Astrocyte (in vitro differentiated cells and primary cell): ENCODE measurements at places on chromosomes 12 and 14.

- no peak for DNase-seq
These were observed 449.4 kb upstream of the OR4E1 start for GRCh38 chr14:22122829-22123560.

GRCh38 chr12:39966721-39967120 lies 139.2 kb downstream of the SLC2A13 start:
- no peak for DNase-seq

DNA sequence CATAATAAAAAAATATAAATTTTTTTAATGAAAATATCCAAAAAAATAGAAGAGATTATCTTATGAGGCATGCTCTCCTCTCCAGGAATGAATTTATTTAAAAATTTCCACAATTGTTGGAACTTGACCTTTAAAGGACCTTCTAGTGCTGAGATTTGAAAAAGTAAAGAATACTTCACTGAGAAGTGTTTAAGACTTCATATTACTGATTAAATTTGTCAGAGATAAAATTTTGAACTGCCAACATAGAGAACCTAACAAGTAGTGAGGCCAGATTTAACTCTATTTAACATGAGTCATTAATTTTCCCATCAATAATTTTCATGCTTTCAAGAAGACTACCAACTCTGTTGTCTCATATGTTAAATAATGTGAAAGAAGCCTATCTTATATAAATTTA lies 14.5 kb downstream of the CAPRIN2 start:
- no peak for DNase-seq

GRCh38 chr14:23186913-23187654 lies 3.6 kb upstream of the SLC7A8 start:
- DNase-seq = peak; percentile 43

DNA sequence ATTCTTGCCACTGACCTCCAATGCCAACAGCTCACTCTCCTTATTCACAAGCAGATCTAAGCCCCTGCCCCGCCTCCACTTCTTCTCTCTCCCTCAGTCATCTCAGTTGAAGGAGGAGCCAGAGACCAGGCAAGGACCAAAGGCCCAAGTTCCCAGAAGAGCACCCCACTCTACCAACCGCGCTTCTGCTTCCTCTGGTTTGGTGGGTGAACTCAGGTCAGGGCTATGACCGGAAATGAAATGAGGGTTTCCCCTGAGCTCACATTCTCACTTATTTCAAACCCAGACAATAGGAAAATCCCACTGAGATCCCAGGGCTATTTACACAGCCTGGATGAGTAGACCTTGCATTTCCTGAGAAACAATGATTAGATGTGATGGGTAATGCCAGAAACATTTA lies 9.9 kb downstream of the DPF3 start:
- peak; percentile 32 for DNase-seq

DNA sequence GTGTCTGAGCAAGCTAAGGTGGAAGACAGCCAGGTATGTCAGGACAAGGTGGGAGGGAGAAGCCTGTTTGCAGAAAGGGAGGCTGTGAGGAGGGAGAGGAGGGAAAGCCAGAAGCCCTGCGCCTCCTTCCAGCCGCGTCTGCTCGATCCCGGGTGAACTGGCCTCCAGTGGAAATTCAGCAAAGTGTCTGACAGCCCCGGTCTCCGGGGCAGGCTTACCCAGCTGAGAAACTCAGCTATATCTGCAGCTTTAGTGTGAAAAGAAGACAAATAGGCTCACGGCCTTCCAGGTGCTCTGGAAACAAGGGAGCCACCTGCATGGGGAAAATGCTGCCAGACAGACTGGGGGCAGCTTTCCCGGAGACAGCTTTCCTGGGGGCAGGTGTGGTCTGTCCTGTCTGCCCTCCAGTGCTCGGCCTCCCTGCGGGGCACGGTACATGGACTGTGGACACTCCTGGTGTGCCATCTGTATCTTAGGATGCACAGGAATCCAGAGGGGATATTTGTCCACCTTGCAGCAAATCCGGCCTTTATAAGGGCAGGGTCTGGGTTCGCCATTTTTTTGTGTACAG lies 6.3 kb downstream of the RFLNA start:
- DNase-seq = no peak

GRCh38 chr14:91511043-91511383 lies 903 bp upstream of the PPP4R3A start:
- DNase-seq = peak; percentile 15

- DNase-seq = no peak
These were observed 166.4 kb downstream of the SLC15A4 start for GRCh38 chr12:128657378-128657777.

DNA sequence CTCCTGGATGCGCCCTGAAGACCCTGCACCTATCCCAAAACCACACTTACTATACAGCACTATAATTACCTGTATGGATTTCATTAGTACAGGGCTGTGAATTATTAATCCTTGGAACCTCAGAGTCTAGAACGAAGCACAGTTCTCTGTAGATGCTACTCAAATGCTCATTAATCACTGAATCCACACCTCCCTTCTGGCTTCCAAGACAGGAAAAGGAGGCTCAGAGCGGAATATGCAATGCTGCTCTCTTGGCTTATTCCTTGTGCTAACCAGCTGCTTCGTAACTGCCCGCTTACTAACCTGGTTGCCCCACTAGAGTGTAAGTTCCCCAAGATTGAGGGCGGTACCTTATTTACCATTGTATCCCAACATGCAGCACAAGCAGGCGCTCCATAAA lies 39.1 kb upstream of the NUDT4 start:
- no peak for DNase-seq

DNA sequence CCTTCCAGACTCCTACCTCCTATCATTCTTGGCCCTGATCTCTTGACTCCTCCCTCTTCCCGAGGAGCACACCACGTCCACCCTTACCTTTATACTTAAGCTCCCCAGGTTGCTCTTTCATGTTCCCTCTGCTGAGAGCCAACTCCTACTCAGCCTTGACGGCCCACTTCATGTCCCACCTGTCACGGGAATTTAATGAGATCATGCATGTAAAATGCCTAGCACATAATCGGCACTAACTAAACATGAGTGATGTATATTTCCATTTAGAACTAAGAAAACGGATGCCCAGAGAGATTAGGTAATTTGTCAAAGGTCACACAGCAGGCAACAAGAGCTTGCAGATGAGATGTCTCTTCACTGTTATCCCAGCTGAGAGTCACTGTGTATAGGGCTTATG lies 45.1 kb downstream of the NOS1 start:
- DNase-seq = no peak

GRCh38 chr12:52686063-52686462 lies 5.9 kb upstream of the KRT1 start:
- DNase-seq = no peak

- no peak for DNase-seq
These were observed 4.3 kb upstream of the FGD4 start for GRCh38 chr12:32395026-32395425.

- DNase-seq = peak; percentile 96
These were observed 19.1 kb downstream of the BBS10 start for GRCh38 chr12:76329159-76329558.

- no peak for DNase-seq
These were observed 13.4 kb upstream of the DEGS2 start for GRCh38 chr14:100172811-100173210.

DNA sequence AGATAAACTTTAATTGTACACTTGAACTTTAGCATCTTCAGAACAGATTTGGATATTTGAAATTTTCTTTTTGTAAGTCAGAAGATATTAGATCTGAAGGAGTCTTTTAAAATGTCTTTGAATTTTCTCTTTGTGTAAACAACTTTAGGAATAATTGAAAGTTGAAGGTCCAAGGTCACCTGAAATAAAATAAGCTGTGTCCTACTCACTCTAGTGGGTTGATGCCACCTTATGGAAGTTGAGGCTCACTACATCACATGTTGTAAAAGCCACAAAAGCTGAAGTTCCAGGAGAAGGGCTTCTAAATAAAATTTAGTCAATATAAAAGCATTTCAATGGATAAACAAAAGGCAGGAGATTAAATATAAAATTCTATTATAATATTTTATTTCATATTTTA lies 122.0 kb upstream of the ATXN7L3B start:
- peak; percentile 5 for DNase-seq

- DNase-seq = no peak
These were observed 776 bp upstream of the CHMP4A start for GRCh38 chr14:24213866-24214662.

DNA sequence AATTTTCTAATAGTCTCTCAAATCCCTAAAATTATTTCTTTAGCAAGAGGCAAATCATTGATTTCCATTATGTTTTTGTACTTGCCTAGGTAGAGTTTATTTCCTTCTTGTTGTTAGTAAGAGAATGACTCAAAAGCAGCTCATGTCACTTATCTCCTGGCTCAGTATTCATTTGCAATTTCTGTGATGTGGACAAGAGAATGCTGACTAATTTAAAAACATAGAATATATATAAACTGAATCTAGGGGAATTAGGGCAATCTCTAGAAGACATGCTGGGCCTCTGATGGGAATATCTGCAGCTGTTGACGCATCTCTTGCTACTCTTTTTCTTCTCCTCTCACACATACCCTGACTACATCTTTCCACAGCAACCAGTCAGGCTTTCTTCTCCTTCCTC lies 130.8 kb upstream of the PRKD1 start:
- peak; percentile 10 for DNase-seq

DNA sequence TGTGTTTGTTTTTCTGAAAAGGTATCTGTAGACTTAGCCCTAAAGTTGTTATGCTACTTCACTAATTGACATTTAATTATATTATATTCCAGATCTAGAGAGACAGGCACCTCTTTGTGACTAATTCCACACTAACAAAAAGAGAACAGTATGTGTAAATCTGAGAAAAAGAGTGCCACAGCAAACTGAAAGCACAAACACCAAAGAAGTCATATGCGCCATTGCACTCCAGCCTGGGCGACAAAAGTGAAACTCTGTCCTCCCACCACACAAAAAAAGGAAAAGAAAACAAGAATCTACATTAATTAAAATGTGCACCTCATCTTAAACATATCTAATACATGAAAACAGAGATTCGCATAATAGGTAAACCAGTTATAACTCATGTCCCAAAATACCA lies 4.4 kb upstream of the CSRNP2 start:
- no peak for DNase-seq

GRCh38 chr14:101973356-101973755 lies 9.0 kb downstream of the DYNC1H1 start:
- DNase-seq = no peak

GRCh38 chr12:10386857-10387256 lies 3.0 kb downstream of the KLRK1 start:
- no peak for DNase-seq

- DNase-seq = peak; percentile 35
These were observed 318.1 kb upstream of the PDE3A start for GRCh38 chr12:20050221-20050620.

- no peak for DNase-seq
These were observed 6.4 kb upstream of the BRF1 start for GRCh38 chr14:105307052-105307727.

GRCh38 chr12:107895966-107896365 lies 121.5 kb downstream of the ASCL4 start:
- DNase-seq = no peak

GRCh38 chr14:100548295-100548655 lies 38.9 kb downstream of the BEGAIN start:
- DNase-seq = no peak

DNA sequence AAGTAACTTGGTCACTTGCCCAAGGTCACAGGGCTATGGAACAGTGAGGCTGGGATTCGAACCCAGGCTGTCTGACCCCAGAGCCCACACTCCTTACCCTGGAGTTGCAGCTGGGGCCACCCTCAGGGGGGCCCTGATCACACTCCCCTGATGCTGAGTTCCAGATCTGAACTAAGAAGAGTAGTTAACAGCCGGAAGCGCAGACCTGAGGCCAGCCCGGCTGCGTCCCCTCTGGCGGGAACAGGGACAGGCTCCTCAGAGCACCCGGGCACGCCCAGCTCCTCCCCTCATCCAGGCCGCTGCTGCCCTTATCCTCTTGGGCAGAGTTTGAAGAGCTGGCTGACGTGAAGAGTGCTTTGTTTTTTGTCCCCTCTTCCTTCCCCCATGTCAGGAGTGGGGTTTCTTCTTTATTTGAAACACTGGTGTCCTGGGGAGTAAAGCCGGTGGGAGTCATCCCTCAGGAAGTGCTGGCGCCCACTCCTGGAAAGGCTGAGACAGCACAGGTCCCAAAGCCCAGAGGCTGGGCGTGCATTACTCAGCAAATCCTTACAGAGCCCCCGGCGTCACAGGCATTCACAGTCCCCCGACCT lies 8.7 kb downstream of the PHB2 start:
- peak; percentile 70 for DNase-seq
